ENCODE measurements at places on chromosomes 6 and 20.

DNA sequence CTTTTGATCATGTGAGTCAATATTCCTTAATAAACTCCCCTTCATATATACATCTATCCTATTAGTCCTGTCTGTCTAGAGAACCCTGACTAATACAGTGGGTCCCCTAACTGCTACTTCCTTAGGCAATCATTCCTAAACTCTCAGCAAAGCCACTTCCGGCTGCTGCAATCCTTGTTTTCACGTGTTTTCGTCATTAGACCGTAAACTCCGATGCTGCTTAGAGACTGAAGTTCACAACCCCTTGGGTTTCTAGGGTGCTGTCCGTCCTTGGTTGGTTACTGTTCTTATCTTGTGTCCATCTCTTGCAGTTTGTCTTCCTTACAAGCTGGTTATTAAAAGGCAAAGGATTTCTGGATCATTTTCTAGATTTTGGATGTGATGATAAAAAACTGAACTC, 106.4 kb downstream of the GMPR start:
- DNase-seq, result peak; percentile 87

DNA sequence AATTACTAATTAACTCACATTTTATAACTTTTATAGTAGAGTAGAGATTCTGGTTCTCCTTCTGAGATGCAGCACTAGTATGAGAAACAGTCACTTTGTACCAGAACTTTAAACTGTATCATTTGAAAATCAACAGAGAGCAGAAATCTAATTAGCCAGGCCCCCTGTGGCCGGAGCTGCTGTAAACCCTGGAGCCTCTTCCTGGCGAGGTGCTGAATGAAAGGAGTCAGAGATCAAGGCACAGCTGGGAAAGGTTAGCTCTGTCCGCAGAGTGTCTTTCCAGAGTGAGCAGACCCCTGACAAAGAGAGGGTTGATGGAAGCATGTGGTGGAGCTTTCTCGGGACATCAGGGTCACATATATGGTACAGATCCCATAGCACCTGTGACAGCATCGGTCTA, 703.8 kb downstream of the RFPL4B start:
- DNase-seq, result no peak

DNA sequence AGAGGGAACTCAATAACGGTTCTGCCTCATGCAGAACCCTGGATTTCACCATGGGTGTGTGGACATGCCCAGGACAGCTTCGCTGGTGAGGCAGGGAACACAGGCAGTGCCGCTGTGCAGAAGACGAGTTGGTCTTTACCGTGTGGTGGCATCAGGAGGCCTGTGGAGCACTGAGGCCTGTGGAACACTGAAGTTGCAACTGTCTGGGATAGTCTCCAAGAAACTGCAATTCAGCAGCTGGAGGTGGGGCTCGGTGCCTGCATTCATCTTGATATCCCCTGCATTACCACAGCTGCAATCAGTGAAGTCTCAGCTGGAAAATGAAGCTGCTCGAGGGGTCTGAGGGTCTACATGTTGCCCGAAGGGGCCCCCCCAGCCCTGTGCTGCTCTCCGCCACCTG, 202.4 kb upstream of the CDH4 start:
- no peak for DNase-seq

DNA sequence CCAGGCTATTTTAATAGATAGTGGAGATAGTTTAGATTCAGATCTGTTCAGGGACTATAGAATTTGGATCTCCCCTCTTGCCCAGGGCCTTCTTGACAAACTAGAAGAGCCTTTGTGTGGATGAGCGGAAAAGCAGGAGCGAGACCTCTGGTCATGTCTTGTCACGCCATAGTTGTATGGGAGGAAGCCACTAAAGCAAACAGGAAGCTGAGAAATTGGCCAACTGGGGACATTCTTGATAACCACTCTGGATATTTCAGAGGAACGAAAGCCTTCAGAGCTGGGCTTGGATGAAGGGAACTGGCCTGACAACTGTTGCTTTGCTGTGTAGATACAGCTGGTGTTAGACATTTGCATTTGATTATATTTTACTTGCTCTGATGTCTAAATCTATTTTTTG, 54.1 kb upstream of the EXOC2 start:
- DNase-seq, result no peak

DNA sequence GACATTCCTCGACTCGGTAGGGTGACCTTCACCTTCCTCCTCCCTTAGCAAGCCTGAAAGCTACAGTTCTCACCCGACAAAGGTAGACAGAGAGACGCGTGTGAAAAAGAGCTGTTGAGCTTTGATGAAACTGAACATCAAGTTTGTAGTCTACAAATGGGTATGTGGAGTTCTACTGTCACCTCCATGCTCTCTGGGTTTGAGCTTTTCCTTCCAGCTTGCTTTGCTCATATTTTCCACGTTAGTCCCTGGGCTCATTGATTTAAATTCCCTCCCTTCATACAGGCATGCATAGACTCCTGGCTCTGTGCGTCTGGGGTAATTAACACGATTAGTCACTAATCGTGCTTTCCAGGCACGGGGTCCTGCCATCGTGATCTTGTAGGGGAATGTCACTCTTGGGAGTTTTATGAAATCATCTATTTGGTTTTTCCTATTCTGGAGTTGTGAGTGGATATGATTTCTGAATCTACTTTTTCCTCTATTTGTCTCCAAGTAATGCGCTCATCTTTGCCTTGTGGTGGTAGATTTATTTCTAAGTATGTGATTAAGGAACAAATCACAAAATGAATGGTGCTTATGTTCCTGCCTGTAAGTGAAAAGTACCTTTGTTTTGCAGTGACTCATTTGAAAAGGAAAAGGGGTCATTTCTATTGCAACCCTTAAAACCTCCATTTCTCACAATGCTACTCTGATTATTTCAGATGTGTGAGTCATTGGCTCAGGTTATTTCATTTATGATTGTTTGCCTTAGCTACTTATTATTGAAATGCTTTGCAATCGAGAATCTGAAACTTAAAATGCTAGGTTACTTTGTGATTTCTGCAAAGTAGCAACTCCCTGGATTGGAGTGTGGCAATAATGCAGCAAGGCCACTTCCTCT, 154.6 kb downstream of the ZDHHC14 start:
- DNase-seq, result peak; percentile 81

GRCh38 chr6:35583893-35584688, 71.4 kb upstream of the TULP1 start:
- DNase-seq, result peak; percentile 82

- DNase-seq, result no peak
Observed at GRCh38 chr20:58202044-58202443, 26.4 kb downstream of the ANKRD60 start.

DNA sequence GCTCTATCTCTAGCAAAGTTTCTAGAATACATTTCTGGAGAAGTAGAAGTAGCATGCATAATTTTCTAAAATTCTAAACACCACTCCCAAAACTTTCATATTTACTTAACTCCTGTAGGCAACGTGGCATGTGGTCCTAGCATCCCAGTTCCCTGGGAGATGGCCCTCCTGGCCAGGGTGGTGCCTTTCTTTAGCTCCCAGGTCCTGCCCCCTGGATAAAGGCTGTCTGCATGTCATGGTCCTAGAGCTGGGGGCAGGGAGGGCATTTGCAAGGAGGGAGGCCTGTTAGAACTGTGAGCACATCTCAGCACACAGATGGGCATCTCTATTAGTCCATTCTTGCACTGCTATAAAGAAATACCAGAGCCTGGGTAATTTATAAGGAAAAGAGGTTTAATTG, 485.6 kb upstream of the SULF2 start:
- no peak for DNase-seq

GRCh38 chr6:11773013-11773412, 5.6 kb downstream of the ADTRP start:
- no peak for DNase-seq

DNA sequence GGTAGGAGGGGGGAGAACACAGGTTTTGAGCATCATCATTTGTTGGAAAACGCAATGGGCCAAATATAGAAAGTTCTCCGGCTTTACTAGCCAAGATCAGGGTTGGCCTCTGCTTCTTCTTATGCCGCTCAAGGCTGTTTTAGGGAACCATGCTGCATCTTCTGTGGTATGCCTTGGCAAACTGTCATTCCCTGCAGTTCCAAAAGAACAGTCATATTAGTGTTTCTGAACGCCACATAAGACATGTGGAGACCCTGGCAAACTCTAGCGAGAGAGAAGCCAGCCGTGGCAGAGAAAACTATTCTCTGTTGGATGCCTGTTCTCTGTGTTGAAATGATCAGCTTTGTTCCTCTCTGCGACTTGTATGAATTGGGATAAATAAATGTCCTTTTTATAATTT, 10.8 kb downstream of the ACTR5 start:
- no peak for DNase-seq

DNA sequence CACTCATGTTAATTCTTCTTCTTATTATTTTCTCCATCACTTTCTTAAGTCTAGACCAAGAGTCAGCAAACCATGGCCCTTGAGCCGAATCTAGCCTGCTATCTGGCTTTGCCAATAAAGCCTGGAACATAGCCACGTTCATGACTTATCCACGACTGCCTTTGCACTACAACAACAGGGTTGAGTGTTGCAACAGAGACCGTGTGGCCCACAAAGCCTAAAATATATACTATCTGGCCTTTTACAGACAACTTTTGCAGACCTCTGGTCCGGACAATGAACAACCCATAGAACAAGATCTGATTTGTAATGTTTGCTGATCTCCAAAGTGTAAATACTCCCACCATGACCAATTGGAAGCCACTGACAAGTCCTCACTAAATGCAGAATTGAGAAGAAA, 140.5 kb upstream of the CDYL start:
- DNase-seq, result peak; percentile 49

DNA sequence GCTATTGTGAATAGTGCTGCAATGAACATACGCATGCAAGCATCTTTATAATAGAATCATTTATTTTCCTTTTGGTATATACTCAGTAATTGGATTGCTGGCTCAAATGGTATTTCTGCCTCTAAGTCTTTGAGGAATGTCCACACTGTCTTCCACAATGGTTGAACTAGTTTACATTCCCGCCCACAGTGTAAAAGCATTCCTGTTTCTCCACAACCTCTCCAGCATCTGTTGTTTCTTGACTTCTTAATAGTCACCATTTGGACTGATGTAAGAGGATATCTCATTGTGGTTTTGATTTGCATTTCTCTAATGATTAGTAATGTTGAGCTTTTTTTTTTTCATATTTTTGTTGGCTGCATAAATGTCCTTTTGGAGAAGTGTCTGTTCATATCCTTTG, 208.7 kb downstream of the PHF3 start:
- peak; percentile 62 for DNase-seq

DNA sequence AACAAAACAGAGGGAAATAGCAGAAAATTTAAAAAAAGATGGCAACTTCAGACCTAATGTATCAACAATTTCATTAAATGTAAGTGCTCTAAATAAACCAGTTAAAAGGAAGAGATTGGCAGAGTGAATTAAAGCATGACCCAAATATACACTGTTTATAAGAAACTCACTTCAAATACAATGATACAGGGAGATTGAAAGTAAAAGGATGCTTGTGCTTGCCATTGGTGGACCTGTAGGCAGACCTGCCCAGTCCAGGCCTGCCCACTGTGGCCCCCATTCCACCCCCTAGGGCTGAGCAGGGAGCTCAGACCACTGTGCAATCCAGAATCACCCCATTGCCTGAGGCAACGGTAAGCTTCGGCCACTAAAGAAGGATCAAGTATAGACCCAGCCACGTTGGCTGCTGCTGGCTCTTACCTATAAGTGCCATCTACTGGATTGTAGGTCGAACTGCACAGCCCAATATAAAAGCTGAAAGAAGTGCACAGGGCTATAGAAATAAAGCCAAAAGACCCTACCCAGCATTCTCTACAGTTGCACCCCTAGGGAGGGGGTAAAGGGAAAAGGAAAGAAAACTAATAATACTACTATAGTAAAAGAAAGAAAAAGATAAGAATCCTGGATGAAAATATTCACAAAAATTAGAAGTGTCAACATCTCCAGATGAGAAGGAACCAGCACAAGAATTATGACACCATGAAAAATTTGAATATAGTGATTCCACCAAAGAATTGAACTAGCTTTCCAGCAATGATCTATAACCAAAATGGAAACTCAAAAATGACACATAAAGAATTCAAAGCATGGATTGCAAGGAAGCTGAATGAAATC, 36.1 kb downstream of the PSMB1 start:
- peak; percentile 83 for DNase-seq

DNA sequence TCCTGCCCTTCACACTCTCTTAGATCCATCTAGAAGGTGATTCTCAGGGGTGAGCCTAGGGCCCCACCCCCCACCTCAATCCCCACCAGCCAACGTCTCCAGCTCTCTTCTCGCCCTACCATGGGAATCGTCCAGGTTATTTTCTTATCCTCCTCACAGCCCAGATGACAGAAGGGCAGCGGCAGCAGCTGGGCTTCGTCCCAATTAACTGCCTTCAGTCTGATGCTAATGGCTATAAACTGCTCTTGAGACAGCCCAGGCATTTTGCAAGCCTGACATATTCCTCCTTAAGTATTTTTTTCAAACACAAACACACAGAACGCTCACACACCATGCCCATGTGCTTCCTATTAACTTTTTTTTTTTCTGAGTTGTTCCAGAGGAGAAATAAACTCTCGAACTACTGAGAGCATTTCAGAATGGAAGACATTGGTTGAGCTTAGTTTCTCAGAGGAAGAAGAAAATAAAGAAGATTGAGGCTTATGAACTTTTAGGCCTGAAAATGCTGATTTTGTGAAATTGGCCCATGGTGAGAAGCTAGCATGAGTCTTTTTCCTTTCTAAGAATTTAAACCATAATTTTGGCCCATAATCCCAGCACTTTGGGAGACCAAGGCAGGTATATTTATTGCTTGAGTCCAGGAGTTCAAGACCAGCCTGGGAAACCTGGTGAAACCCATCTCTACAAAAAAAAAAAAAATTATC, 124.6 kb downstream of the EYA2 start:
- no peak for DNase-seq

DNA sequence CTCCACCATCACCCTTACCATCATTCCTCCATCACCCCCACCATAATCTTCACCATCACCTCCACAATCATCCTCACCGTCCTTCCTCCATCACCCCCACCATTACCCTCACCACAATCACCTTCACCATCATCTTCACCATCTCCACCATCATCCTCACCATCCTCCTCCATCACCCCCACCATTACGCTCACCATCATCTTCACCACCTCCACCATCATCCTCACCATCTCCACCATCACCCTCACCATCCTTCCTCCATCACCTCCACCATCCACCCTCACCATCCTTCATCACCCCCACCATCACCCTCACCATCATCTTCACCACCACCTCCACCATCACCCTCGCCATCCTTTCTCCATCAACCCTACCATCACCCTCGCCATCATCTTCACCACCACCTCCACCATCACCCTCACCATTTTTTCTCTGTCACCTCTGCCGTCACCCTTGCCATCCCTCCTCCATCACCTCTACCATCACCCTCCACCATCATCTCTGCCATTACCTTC, 33.1 kb upstream of the MPC1 start:
- no peak for DNase-seq

GRCh38 chr20:19045371-19045770, 167.1 kb upstream of the SLC24A3 start:
- no peak for DNase-seq

DNA sequence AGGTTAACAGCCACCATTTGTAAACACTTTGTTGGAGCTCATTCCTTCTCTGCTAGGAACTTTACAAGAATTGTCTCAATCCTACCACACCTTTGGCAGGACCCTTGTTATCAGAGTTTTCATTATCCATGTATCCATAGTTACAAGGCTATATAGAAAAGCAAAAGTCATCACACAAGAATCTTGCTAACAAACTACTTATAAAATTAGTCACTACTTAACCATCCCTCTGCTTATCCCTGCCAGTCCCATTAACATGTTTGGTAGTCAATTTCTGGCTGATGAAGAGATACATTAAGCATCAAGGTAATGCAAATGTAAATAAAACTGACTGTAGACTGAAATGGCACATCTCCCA, 10.4 kb downstream of the ZSWIM3 start:
- DNase-seq, result peak; percentile 51

- no peak for DNase-seq
Observed at GRCh38 chr20:38859070-38859690, 53.7 kb downstream of the PPP1R16B start.
